ENCODE measurements at places on chromosomes 6 and 20.
A peak's percentile ranks its signal among the peaks of the same experiment; 100 is the strongest.

- no peak for DNase-seq
These were observed 18.8 kb upstream of the ZNF831 start for GRCh38 chr20:59144831-59145196.

- DNase-seq, result no peak
These were observed 65.3 kb upstream of the RNF146 start for GRCh38 chr6:127201321-127201720.

DNA sequence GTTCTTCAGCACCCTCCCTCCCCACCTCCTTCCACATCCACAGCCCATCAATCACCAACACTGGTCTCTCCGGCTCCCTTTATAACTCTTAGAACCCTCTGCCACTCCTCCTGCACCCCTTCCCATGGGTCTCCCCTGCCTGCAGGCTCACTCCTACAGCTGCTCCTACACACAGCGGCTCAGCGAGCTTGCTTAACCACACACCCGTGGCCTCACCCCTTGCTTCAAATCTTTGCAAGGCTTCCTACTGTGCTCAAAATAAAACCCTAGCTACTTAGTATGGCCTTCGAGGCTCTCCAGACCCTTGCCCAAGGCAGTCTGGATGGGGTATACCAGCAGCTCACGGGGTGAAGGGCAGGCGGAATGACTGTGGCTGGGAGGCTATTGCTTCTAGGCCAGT lies 63.7 kb downstream of the JPH2 start:
- DNase-seq, result no peak

GRCh38 chr6:30227242-30227722 lies 14.1 kb upstream of the TRIM26 start:
- DNase-seq, result no peak

GRCh38 chr6:34617231-34617630 lies 61.1 kb upstream of the SPDEF start:
- no peak for DNase-seq

- no peak for DNase-seq
These were observed 25.8 kb downstream of the CDKAL1 start for GRCh38 chr6:20559924-20560551.

GRCh38 chr6:140105857-140106256 lies 731.4 kb upstream of the CITED2 start:
- DNase-seq, result no peak

GRCh38 chr6:152874846-152875568 lies 107.8 kb downstream of the FBXO5 start:
- no peak for DNase-seq

DNA sequence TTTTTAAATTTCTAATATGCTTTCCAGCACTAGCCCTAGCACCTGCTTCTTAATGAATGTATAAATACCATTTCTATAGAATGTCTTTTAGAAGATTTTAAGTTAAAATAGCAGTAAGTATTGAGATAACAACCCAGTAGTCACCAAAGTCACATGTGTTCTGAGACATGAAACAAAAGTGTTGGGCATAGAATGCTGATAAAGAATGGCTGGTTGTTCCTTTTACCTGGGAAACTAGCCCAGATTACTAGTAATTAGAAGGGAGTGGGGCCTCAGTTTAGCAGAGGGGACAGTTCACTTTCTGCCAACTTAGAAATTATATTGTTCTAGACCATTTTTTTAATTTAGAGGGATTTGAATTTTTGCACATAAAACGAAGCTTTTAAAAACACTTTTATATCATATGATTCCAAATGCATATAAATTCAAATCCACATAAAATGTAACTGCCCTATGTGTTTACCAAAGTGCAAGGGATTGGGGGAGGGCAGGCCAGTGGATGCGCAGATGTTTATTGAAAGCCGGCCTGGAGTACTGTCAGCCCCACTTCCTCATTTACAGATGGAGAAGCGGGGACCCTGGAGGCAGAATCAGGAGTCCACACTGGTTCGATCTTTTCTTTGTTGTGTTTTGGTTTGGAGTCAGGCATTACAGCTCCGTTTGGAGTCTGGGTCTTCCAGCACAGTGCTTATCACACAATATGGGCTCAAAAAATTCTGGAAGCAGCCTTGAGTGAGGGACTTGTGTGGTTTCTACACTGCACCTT lies 139.8 kb downstream of the ZDHHC14 start:
- DNase-seq, result no peak

DNA sequence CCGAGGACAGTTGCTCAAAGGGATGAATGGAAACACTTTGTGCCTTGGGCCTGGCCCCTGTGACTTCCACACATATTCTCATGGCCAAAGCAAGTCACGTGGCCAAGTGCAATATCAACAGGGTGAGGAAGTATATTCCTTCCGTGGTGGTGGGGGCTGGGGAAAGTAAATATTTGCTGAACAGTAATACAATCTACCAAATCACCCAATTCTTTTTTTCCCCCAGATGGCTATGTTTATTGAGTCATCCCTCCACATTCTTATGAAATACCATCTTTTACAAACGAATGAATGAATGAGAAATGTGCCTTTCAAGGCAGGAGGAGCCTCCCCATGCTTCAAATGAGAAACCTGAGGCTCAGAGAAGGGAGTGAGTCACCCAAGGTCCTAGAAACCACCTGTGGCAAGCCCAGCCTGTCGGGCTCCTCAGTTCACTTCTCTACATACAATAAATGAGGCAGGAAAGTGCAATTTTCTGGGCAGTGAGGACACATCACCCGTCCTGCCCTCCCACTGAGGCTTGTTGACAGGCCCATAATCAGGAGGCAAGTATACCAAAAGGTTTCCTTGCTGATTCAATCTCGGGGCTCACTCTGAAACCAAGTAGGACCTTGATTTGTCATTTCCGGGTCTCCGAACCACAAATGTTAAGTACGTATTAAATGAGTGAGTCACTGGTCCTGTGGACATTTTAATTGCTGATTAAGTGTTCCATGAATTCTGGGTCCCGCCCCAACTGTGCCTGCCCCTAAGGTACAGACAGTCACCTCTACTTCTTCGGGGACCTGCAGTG lies 25.3 kb upstream of the TOP1 start:
- peak; percentile 34 for DNase-seq

DNA sequence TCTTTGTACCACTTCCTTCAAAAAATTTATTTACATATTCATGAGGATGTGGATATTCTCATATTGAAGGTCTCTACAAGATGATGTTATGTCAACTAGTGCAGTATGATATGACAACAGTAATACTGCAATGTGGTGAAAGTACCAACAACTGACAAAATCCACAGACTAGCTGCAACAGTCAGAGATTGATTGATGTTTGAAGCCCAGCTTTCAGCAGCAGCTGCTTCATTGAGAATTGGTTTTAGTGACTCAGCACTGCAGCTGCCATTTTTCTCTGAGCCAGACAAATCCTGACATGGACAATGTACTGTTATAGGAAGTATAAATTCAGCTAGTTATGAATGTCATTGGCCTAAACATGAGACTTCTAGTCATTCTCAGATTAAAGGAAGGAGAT lies 53.8 kb downstream of the PKIB start:
- DNase-seq, result no peak

DNA sequence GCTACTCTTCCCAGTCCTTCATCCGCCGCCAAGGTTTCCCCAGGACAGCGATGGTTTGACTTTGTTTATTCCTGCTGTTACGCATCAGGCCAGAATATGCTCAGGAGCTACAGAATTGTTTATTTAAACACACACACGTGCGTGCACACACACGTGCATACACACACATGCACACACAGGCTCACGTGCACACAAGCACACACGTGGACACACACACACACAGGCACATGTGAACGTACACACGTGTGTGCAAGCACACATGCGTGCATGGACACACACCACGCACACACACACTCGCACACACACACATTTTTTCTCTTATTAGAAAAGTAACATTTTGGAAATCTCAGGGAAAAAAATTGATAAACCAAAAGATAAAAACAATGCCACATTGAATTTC lies 64.6 kb upstream of the UST start:
- no peak for DNase-seq

GRCh38 chr6:127765949-127766348 lies 134.9 kb downstream of the THEMIS start:
- no peak for DNase-seq

- DNase-seq, result no peak
These were observed 47.0 kb downstream of the CARMIL1 start for GRCh38 chr6:25326126-25326525.

GRCh38 chr6:85594197-85594930 lies 706 bp upstream of the SNX14 start:
- DNase-seq, result peak; percentile 13

GRCh38 chr6:154358019-154358545 lies 1.5 kb upstream of the IPCEF1 start:
- DNase-seq, result no peak

- no peak for DNase-seq
These were observed 31.7 kb downstream of the KCNS1 start for GRCh38 chr20:45069261-45069660.

GRCh38 chr6:160269771-160270170 lies 11.2 kb upstream of the SLC22A2 start:
- DNase-seq, result no peak

DNA sequence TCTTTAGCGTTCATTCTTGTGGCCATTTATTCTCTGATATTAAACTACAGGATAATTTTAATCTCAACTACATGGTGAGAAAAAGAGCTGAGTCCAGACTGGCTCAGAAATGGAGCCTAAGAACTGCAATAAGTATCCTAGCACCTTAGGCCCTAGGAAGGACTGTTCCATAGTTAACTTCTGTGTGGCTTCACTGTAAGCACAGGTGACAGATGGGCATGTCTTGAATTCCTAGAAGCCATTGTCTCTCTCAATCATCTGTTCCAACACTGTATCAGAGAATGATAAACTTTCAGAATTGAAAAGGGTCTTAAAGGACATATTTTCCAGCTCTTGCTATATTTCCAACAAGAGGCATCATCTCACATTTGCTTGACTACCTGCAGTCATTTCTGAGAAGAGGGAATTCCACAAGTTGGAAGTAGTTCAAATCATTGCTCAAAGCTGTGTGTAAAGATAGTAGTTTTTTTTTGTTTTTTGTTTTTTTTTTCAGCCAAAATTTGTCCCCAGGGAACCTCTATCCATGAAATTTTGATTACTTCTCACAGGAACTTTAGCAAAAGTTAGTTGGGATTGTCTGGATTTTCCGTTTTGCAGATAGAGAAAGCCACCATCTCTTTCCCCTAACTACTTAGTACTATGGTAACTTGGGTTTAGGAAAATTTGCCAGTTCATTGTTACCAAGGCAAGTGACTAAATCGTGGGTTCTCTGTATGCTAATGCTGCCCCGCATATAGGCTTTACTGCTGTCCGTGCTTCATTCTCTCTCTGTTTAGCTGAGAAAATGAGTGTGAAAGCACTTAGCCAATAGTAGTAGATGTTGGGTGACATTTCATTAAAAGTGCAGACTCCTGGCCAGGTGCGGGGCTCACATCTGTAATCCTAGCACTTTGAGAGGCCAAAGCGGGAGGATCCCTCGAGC lies 47.2 kb downstream of the KCNS1 start:
- no peak for DNase-seq

DNA sequence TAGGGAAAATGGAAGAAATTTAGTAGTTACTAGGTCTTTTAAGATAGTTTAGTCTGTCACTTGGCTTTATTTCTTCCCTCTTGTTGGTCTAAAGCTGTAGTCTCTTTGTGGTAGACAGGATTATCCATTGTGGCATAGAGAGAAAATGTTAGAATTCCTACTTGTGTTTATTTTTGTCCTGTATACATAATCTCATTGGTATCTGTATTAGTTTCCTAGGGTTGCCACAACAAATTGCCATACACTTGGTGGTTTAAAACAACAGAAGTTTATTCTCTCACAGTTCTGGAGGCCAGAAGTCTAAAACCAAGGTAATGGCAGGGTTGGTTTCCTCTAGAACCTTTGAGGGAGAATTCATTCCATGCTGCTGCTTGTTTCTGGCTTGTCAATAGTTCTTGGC lies 119.4 kb downstream of the ZFAND3 start:
- no peak for DNase-seq

- DNase-seq, result no peak
These were observed 18.0 kb downstream of the BAG2 start for GRCh38 chr6:57190140-57190539.

- no peak for DNase-seq
These were observed 44.5 kb upstream of the EZR start for GRCh38 chr6:158863646-158864045.

GRCh38 chr6:85419046-85419759 lies 30.7 kb upstream of the NT5E start:
- no peak for DNase-seq

DNA sequence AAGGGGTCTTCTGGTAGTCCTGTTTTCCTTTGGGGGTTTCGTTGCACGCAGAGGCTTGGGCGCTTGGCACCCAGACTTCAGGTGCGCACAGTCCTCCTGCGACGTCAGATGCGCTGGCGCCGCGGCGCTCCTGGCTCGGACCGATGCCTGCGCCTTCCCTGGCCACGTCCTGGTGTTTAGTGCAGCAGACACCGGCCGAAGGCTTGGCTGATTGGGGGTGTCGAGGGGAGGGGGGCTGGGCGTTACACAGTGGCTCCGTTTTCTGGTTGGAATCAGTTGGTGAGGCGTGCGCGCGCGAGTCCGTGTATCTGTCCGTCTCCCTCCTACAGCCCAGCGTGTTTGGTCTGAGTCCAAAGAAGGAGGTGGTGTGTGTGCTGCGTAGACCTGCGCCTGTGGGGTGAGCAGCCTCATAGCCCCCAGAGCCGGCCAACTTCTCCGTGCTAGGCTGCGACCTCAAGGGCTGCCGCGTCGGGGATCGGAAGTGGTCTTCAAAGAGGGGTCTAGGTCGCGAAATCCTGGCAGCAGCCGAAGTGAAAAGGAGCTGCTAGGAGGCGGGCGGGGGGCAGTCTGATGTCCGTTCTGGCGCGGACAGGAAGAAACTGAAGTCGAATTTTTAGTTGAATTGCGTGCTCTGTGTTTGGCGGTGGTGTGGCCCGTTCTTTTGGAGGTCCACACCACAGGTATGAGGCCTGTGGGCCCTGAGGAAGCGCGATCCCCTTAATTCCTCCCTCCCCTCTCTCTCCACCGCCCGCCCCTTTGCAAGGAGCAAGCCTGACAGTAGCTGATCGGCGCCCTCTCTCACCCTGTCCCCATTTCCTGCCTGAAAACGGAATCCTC lies 1.5 kb downstream of the SYNDIG1 start:
- DNase-seq, result no peak

DNA sequence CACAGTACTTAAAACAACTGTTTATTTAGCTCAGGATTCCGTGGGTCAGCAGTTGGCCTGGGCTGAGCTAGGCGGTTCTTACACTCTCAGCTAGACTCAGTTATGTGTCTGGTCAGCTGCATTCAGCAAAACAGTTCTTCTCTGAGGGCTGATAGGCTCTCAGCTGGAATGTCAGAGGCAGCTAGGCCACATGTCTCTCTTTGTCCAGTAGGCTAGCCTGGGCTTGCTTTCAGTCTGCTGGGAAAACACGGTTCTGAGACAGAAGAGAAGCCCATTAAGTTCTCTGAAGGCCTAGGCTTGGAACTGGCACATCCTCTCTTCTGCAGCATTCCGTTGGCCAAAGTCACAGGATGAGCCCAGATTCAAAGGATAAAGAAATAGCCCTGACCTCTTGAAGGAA lies 65.6 kb downstream of the TULP4 start:
- DNase-seq, result no peak

DNA sequence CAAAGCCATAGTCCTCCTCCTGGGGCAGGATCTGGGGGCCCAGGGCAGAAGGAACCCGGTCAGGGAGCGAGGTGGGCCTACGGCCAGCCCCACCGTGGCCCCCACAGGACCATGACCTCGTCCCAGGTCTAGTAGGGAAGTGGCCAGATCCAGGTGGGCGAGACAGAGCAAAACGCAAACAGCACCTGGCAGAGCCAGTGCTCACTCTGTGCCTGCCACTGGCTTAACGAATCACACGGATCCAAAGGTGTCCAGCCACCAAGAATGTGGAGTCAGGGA lies 169.7 kb downstream of the PREX1 start:
- DNase-seq, result no peak

GRCh38 chr6:19669206-19669605 lies 168.0 kb upstream of the ID4 start:
- DNase-seq, result no peak

All from stimulated activated CD4-positive, alpha-beta T cell treated with anti-CD3 and anti-CD28 coated beads, Interleukin-15, amount 100 ng/mL, for 1 hour (primary cell).